NCI-H774 (cell line): ENCODE measurements at places on chromosomes 12 and 14.

DNA sequence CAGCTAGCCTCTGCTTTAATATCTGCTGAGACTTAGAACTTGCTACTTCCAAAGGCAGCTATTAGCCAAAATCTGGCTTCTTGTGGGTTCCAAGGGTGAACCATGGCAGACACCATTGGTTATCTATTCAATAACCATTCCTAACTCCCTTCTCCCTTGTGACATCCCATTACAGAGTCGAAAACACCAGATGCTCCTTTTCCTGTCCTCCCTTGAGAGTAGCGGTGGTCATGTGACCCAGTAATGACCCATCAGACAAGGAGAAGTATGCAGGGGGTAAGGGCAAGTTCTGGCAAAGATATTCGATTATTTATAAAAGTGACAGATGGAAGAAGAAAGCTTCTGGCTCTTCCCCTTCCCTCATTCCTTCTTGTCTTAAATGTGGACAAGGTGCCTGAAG lies 20.1 kb downstream of the TGFB3 start:
- no peak for DNase-seq

DNA sequence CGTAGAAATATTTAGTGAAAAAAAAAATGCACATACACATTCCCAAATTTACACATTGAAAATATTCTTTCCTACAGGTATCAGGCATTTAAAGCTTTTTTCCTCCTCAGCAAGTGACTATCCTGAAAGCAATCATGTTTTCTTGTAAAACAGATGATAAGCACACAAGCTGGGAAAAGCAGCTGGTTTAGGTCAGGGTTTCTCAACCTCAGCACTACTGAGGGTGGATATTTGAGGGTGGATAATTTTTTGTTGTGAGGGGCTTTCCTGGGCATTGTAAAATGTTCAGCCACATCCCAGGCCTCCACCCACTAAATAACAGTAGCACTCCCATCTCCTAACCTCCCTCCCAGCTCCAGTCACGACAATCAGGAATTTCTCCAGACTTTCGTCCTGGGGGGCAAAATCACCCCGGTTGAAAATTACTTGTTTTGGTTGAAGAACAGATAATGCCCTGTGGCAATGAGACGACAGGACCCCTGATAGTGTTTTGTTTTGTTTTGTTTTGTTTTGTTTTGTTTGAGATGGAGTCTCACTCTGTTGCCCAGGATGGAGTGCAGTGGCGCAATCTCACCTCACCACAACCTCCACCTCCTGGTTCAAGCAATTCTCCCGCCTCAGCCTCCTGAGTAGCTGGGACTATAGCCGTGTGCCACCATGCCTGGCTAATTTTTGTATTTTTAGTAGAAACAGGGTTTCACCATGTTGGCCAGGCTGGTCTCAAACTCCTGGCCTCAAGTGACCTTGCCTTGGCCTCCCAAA lies 15.0 kb upstream of the NT5DC3 start:
- no peak for DNase-seq

- DNase-seq: no peak
Measured at GRCh38 chr14:51865953-51866747, 5.7 kb downstream of the GNG2 start.

GRCh38 chr14:34362641-34363251 lies 99.3 kb downstream of the SPTSSA start:
- DNase-seq: no peak

- DNase-seq: no peak
Measured at GRCh38 chr12:5997260-5997659, 52.2 kb upstream of the ANO2 start.

DNA sequence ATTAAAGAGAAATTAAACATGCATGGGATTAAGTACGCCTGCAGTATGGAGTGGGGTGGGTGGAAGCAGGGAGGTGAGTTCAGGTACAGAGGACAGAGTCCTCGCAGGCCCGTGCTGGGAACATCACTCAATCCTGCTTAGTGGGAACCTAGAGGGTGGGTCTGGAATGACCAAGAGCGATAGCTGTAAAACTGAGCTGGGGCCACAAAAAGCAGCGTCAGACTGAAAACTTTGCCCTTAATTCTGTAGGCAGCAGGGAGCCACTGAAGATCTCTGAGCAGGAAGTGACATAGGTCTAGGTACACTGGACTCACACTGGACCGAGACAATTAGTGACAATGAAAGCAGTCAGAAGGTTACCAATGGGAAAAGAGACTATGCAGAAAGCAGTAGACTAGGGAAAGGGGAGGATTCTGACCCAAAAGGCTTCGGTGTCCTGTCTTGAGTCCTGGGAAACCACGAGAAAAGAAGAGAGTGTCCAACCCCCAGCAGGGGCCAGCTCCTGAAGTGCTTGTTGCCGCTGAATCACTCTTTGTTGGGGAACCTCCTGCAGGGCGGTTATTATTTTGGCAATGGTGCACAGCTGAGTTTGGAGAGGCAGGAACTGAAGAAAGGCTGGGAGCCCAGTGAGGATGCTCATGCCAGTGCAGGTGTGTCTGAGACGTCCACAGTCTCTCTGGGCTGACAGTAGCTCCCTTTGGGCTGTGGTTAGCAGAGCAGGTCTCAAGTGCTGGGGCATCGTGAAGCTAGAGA lies 97.4 kb downstream of the PLXNC1 start:
- DNase-seq: no peak

DNA sequence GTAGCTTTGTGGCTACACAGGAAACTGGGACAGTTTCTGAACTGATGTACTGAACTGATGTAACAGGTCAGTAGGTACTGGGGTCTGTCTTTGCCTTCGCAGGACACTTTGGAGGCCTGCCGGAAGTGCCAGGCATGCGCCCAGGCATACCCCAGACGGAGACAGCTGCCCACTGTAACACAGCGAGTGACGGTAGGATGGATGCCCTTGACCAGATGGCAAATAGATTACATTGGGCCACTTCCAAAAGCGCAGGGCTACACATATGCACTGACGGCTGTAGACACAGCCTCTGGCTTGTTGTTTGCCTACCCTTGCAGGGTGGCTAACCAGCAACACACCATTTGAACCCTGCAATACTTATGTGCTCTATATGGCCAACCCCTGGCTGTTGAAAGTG lies 94.1 kb upstream of the TMPO start:
- no peak for DNase-seq

GRCh38 chr14:99546234-99546879 lies 57.6 kb downstream of the CCDC85C start:
- DNase-seq: no peak

DNA sequence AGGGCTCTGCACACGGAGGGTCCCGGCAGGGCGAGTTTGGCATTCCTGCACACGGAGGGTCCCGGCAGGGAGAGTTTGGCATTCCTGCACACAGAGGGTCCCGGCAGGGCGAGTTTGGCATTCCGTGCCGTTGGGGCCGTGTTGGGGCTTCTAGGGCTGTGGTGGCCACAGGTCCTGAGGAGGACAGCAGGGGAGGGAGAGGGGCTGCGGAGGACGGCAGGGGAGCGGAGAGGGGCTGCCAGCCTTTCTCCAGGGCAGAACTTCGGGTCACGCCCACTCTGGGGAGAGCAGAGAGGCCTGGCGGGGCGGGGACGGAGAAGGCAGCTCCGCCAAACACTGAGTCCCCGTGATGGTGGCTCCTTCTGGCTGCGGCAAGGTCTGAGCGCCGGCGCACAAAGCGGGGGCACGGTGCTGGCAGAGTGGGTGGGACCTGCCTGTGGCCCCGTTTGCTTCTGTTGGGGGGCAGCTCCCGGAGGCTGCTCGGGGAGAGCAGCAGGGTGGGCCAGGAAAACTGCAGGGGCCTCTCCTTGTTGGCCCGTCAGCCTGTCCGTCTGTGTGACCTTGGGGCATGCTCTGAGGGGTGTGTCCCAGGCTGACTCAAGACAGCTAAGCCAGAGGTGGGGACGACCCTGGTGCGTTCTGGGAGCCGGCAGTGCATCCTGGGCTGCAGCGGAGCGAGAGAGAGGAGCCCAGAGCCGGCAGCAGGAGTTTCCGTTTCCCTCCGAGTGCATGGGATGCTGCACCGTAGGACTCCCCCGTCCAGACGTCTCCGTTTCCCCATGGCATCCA lies 60.2 kb downstream of the LRCOL1 start:
- DNase-seq: no peak
